Cardiac muscle cell (in vitro differentiated cells and primary cell): ENCODE measurements at places on chromosomes 16 and 17. TPM values are rescaled to one million over a fixed set of nuclear protein-coding genes. Genes with fewer than 3 reads are reported as not detected.

Gene SLC6A2
- polyA plus RNA-seq = 1.9 and 3.4 TPM in 2 replicates

Gene SPHK1
- polyA plus RNA-seq = 14.3 and 18.7 TPM in 2 replicates

Gene ABCC11
- polyA plus RNA-seq = 0.05 and 1.3 TPM in 2 replicates

Gene BOLA2
- polyA plus RNA-seq = 6.6 and 7.6 TPM in 2 replicates

Gene GPR139
- not detected in 2 replicates for polyA plus RNA-seq

Gene CDK5R1
- polyA plus RNA-seq = 1.2 and 2.5 TPM in 2 replicates

Gene ZNF469
- polyA plus RNA-seq = 0.09 and 0.32 TPM in 2 replicates

Gene NHLRC4
- 2.2 and 2.6 TPM in 2 replicates for polyA plus RNA-seq

Gene FKBP10
- 113 and 165 TPM in 2 replicates for polyA plus RNA-seq

Gene TPSG1
- polyA plus RNA-seq = 0.77 and 0.81 TPM in 2 replicates

Gene CHST5
- 0.05 TPM in 1 of 2 replicates, not detected in the other for polyA plus RNA-seq

Gene CRHR1
- 0.27 TPM in 1 of 2 replicates, not detected in the other for polyA plus RNA-seq

Gene HSF5
- polyA plus RNA-seq = not detected in 2 replicates

Gene ORMDL3
- 21.9 and 24.3 TPM in 2 replicates for polyA plus RNA-seq

Gene CCL8
- not detected in 2 replicates for polyA plus RNA-seq

Gene TMC7
- polyA plus RNA-seq = 4.2 and 4.6 TPM in 2 replicates

Gene KCNJ18
- polyA plus RNA-seq = not detected in 2 replicates

Gene MAF
- polyA plus RNA-seq = 3.7 and 5.9 TPM in 2 replicates

Gene PERCC1
- polyA plus RNA-seq = not detected in 2 replicates

Gene CMTM4
- 19.7 and 22.8 TPM in 2 replicates for polyA plus RNA-seq

Gene AANAT
- polyA plus RNA-seq = 2.1 TPM in 1 of 2 replicates, not detected in the other

Gene CSH2
- polyA plus RNA-seq = not detected in 2 replicates

Gene NME3
- polyA plus RNA-seq = 76.9 and 112 TPM in 2 replicates

Gene ITGA2B
- polyA plus RNA-seq = 0.56 and 6.7 TPM in 2 replicates

Gene KRTAP4-8
- not detected in 2 replicates for polyA plus RNA-seq

Gene KRTAP4-3
- not detected in 2 replicates for polyA plus RNA-seq

Gene SP6
- polyA plus RNA-seq = 4.6 and 5.0 TPM in 2 replicates

Gene CARD14
- polyA plus RNA-seq = 1.5 and 2.7 TPM in 2 replicates

Gene NAGS
- 5.1 and 8.5 TPM in 2 replicates for polyA plus RNA-seq

Gene IRF8
- polyA plus RNA-seq = 1.7 and 8.2 TPM in 2 replicates

Gene SLC12A3
- not detected in 2 replicates for polyA plus RNA-seq

Gene SALL1
- 4.2 and 5.6 TPM in 2 replicates for polyA plus RNA-seq

Gene SLC5A11
- not detected in 2 replicates for polyA plus RNA-seq

Gene ABCC12
- polyA plus RNA-seq = not detected in 2 replicates

Gene PIEZO1
- polyA plus RNA-seq = 32.7 and 49.2 TPM in 2 replicates

Gene TP53TG3C
- not detected in 2 replicates for polyA plus RNA-seq

Gene HSPB9
- polyA plus RNA-seq = 0.51 and 0.52 TPM in 2 replicates

Gene MAZ
- 186 and 257 TPM in 2 replicates for polyA plus RNA-seq
